Epithelial cell of esophagus (primary cell): ENCODE measurements at places on chromosomes 12 and 14.

GRCh38 chr14:105456736-105457617, 17.6 kb upstream of the CRIP2 start:
- DNase-seq = no peak

DNA sequence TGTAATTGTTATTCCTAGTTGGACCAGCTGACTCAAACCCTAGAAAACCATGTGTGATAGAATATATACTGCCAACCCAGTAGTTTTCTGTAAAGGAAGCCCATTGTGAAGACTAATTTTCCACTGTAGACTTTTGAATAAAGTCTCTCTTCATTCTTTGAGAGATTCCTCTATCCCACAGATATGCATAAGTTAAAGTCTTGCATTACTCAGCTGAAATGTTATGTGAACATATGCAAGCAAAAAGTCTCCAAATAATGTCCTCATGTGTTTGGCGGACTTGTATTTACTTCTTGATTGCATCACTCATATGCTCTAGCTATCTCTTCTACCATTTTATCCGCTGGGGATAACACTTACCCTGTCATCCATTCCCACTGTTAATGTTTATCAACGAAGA, 35.1 kb upstream of the OTOGL start:
- no peak for DNase-seq

DNA sequence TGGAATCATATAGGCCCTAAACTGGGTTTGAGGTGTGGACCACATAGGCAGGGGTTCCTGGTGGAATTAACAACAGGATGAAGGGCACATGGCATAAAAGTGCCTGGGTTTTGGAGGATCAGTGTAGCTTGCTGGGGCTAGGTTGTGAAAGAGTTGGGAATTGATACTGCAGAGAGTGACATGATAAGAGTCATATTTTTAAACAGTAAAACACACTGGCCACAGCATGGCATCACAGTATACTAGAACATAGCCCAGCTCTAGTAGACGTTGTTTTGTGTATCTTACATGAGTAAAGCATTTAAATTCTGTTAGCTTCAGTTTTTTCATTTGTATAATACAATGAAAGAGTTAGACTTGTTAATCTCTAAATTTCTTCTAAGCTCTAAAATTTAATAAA, 102.0 kb downstream of the POLR3B start:
- no peak for DNase-seq

DNA sequence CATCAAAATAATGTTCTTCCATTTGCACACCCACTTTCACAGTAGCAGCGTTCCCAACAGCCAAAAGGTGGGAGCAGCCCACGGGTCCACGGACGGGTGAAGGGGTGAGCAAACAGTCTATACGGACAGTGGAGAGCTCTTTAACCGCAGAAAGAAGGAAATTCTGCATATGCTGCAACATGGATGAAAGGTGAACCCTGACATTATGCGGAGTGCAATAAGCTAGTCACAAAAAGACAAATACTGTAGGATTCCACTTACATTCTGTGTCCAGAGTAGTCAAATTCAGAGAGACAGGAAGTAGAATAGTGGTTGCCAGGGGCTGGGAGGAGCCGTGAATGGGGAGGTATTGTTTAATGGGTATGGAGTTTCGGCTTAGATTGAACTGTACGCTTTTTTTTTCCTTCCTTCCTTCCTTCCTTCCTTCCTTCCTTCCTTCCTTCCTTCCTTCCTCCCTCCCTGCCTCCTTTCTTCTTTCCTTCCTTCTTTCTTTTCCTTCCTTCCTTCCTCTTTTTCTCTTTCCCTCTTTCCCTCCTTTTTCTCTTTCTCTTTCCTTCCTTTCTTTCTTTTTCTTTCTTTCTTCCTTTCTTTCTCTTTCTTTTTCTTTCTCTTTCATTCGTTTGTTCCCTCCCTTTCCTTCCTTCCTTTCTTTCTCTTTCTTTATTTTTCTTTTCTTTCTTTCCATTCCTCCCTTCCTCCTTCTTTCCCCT, 15.8 kb upstream of the ANKRD9 start:
- DNase-seq = peak; percentile 74

DNA sequence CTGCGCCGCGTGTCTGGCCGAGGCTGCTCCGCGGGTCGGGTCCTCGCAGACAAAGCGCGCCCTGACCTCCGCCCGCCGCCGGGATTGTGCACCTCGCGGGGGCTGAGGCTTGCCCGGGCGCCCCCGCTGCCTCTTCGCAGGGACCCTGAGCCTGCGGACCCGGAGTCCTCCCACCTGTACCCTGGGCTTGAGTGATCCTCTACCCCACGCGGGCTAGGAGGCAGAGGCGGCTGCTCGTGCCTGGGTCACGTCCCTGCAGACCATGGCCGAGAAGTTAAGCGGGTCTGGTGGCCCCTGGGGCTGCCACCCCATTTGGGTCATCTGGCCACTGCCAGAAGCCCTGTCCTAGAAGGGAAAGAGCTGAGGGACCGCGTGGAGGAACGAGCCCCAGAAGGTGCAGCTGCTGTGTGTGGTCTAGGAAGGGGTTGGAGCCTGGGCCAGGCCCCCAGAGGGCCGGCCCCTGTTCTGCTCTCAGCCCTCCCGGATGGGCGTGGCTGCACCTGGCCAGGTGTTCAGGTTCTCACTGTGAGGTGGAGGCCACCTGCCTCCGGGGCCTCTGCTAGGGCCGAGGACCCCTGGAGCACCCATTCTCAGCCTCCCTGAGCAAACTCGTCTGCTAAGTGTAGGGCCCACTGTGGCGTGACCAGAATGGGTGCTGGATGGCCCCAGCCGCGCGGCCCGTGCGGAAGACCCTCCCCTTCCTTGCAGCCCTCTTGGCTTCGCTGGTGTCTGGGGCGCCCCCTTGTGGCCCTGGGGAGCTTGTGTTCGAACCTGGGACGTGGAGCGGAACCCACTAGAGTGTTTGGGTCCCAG, 49.6 kb downstream of the LRCOL1 start:
- peak; percentile 79 for DNase-seq

DNA sequence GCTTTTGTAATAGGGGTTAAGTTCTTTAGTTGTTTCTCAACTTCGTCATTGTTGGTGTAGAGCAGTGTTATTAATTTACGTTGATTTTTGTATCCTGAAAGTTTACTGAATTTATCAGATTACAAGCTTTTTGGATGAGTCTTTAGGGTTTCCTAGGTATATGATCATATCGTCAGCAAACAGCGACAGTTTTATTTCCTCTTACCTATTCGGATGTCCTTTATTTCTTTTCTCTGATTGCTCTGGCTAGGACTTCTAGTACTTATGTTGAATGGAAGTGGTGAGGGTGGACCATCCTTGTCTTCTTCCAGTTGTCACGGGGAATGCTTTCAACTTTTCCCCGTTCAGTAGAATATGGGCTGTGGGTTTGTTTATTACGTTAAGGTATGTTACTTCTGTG, 37.8 kb downstream of the AEBP2 start:
- no peak for DNase-seq

- DNase-seq = no peak
Measured at GRCh38 chr12:25590011-25590721, 37.1 kb upstream of the LMNTD1 start.

- no peak for DNase-seq
Measured at GRCh38 chr14:74949859-74950573, 5.4 kb downstream of the PGF start.

- no peak for DNase-seq
Measured at GRCh38 chr14:39680777-39681176, 248.5 kb upstream of the FBXO33 start.

DNA sequence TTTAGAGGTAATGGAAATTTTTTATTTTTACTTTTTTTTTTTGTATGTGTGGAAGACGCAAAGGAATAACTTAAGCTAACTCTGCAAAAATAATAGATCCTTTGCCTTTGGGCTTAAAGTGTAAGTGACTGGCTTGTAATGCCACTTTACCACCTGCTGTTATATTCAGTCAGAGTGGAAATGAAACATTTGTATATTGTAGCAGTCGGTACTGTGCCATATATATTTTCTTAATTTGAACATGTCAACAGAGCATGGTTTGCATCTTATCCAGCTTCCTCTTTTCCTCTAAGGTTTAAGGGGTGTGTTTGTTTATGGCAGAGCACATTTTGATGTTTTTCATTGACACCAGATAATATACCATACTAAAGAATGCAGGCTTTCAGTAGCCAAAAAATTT, 176.6 kb downstream of the TRHDE start:
- DNase-seq = no peak

DNA sequence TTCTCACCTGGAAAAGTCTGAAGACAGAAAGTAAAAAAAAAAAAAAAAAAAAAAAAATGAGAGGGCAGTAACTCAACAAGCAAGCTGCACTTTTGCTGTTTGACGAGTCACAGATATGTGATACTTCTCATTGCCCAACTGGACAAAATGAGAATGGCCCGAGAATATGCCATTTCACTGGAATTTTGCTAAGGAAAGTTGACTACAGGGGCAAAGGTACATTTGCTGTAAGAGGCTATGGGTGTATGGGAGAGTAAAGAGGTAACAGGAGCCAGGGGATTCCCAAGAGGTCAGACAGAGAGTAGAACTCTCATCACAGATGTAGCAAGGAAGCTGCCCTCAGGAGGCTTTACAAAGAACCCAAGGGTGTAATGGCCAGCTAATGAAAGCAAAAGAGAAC, 22.9 kb downstream of the KIF21A start:
- DNase-seq = peak; percentile 43

DNA sequence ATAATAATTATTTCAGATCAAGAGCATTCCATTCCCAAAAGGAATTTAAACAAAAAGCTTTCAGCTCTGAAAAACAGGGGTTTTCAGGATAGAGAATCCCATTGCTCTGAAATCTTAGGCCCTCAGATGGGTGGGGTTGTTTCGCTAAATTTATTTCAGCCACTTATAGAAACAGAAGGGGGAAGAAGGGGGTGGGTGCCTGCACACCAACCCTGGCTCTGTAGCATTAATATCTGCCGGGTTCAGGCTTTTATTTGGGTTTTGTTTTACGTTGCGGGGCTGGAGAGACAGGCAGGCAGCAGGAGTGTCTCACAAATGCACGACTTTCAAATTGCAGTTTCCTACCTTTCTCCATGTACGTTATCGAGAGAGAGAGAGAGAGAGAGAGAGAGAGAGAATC, 12.5 kb upstream of the ZFP36L1 start:
- no peak for DNase-seq

- DNase-seq = no peak
Measured at GRCh38 chr12:4137441-4137840, 136.1 kb upstream of the CCND2 start.

DNA sequence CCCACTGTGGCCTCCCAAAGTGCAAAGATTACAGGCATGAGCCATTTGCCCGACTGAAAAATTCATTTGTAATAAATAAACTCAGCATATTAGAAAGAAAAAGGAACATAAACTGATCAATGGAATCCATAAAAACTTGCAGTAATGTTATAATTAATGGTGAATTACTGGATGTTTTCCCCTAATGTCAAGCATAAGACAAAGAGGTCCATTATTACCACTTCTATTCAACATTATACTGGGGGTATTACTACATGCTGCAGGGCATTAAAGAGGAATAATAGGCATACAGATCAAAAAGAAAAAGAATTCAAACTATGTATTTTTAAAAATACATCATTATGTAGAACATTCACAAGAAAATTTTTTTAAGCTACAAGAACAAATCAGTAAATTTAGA, 926.8 kb downstream of the LRFN5 start:
- no peak for DNase-seq

- peak; percentile 59 for DNase-seq
Measured at GRCh38 chr12:52235822-52236361, 2.8 kb downstream of the KRT7 start.

GRCh38 chr12:9115731-9116559, at the start of gene A2M:
Gene A2M (minus strand): TSS chr12:9115919. CDS start chr12:9115849, 70 bp downstream.
- DNase-seq = no peak

- no peak for DNase-seq
Measured at GRCh38 chr14:58979325-58979724, 209.1 kb upstream of the DAAM1 start.

DNA sequence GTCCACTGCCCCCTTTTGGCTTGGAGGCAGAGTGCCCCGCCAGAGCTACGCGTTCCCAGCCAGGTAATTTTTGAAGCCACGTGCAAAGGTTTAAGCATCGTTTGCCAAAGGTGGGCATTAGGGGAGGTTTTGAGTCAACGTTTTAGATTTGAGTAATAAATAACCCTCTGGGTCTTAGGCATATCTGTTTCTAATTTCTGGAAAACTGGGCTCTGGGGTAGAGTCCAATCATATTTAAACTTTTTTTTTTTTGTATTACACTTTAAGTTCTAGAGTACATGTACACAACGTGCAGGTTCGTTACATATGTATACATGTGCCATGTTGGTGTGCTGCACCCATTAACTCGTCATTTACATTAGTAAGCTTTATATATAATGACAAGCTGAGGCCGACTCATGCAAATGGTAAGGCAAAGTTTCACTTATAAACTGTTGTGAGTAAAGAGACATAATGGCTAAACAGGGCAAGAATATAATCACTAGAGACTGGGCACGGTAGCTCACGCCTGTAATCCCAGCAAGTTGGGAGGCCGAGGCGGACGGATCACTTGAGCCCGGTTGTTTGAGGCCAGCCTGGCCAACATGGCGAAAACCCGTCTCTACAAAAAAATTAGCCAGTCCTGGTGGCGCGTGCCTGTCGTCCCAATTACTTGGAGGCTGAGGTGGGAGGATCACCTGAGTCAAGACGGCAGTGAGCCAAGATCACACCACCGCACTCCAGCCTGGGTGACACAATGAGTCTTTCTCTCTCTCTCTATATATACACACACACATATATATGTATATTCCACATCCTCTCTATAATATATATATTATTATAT, 491 bp upstream of the NR2C1 start:
- peak; percentile 11 for DNase-seq

- DNase-seq = peak; percentile 97
Measured at GRCh38 chr14:61564618-61565091, 130.7 kb upstream of the HIF1A start.

DNA sequence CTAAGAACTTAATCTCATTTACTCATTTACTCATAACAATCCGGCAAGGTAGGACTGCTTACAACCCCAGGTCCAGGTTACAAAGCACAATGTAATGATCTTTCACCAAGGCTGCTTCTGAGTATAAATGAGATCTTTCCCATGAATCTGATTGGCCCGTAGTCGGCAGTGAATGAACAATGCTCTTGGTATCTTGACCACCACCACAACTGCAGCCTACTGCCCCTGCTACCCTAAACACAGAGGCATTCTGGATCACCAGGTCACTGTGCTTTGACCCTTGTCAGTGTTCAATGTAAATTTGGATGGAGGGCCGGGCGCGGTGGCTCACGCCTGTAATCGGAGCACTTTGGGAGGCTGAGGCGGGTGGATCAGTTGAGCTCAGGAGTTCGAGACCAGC, 15.9 kb downstream of the FAM181A start:
- no peak for DNase-seq
